ENCODE measurements at places on chromosomes 4 and X.

- H3K36me3 ChIP-seq: no peaks in the 10 kb centered on the region
- H3K27ac ChIP-seq: no peak overlapping the region
- peaks cover 2% of the 10 kb centered on the region for H3K4me1 ChIP-seq
- H3K4me3 ChIP-seq: no peak overlapping the region
- DNase-seq: peak; percentile 63
- no peaks in the 10 kb centered on the region for H3K27me3 ChIP-seq
These were observed 60.7 kb upstream of the ABCG2 start for GRCh38 chr4:88219099-88219498.

DNA sequence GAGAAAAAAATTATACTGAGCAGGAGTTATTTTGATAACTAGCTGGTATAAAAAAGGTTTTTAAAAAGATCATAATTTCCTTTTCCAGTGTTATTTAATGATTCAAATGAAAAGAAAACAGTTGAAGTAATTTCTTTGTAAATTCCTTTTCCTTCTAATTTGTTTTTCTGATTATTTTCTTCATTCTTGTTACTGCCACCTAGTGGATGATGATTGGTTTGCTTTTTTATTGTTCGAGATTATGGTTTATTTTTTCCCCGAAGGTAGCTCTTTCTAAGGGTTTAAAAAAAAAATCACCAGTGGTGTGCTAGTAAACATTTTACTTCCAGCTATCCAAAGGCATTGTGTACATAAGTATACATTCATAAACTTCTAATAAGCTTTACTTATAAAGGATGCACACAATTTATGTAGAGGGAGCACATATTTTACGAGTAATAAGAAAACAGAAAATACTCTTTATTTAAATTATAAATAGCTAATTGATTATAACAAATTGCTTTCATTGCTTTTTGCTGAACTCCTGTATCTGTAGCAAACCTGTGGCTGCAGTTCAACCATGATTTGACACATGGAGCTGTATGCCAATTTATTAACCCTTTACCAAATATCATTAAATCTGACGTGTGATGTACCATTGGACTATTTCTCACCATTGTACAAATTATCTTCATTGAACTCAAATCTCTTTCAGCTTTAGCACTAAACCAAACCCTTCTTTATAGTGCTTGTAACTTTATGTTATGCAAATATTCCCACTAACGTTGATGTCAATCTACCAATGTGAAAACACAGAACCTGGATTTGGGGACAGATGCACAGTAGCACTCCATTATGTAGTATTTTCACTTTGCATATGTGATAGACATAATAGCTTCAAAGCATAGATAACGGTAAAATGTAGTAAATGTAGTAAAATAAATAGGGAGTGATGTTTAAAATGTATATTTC lies 97.8 kb upstream of the ANK2 start:
- H3K36me3 ChIP-seq: no peaks in the 10 kb centered on the region
- H3K27me3 ChIP-seq: no peaks in the 10 kb centered on the region
- no peak overlapping the region for H3K4me3 ChIP-seq
- no peaks in the 10 kb centered on the region for H3K4me1 ChIP-seq
- peak; percentile 9 for DNase-seq

DNA sequence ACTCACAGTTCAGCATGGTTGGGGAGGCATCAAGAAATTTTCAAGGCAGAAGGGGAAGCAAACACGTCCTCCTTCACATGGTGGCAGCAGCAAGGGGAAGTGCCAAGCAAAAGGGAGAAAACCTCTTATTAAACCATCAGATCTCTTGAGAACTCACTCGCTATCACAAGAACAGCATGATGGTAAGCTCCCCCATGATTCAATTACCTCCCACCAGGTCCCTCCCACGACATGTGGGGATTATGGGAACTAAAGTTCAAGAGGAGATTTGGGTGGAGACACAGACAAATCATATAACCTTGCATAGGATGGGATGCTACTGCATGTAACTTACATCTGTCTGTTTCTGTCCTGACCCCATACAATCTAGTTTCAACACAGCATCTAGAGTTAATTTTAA lies 511.8 kb upstream of the ARX start:
- no peak overlapping the region for H3K4me3 ChIP-seq
- no peaks in the 10 kb centered on the region for H3K36me3 ChIP-seq
- no peaks in the 10 kb centered on the region for H3K4me1 ChIP-seq
- no peak overlapping the region for H3K27ac ChIP-seq
- no peak for DNase-seq
- no peaks in the 10 kb centered on the region for H3K27me3 ChIP-seq

DNA sequence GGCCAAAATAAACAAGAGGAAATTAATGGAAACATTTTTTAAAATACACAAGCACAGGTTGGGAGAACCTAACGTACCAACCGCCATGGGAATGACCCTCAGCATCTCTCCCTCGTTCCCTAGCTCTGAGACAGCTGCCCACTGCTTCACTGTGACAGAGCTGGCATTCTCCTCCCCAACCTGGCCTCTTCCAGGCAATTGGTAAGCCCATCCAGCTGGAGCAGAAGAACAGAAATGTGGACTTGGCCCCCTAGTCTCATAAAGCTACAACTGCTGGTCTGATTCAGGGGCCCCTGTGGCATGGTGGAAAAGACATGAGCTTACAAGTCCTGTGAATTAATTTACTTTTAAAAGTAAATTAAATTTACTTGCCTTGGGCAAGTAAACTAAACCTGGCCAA lies 245.1 kb downstream of the PTTG2 start:
- H3K27me3 ChIP-seq: no peaks in the 10 kb centered on the region
- DNase-seq: no peak
- H3K4me3 ChIP-seq: no peak overlapping the region

DNA sequence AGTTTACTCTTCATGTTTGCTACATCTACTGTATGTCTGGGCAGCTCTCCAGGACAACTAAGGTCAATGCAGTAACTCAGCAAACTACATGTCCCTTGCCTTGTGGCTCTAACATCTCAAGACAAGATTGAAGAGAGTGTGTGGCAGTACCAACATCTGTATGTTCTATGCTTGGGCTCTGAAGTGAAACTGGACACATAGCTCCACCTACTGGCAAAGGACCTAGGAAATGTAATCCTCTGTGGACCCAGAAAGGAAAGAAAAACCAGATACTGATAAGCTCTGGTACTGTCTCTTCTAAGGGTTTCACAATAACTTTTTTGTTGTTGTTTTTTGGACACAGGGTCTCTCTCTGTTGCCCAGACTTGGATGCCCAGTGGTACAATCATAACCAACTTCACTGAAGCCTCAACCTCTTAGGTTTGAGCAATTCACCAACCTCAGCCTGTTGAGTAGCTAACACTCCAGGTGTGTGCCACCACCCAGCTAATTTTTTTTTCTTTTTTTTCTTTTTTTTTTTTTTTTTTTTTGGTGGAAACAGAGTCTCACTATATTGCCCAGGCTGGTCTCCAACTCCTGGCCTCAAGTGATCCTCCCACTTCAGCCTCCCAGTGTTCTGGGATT lies 64.1 kb downstream of the QDPR start:
- H3K27me3 ChIP-seq: no peaks in the 10 kb centered on the region
- H3K4me3 ChIP-seq: no peak overlapping the region
- H3K27ac ChIP-seq: no peak overlapping the region
- H3K36me3 ChIP-seq: no peaks in the 10 kb centered on the region
- H3K4me1 ChIP-seq: no peaks in the 10 kb centered on the region

- no peak for DNase-seq
- no peaks in the 10 kb centered on the region for H3K36me3 ChIP-seq
- no peaks in the 10 kb centered on the region for H3K4me1 ChIP-seq
These were observed 205.6 kb upstream of the EOLA2 start for GRCh38 chrX:150143721-150144440.

DNA sequence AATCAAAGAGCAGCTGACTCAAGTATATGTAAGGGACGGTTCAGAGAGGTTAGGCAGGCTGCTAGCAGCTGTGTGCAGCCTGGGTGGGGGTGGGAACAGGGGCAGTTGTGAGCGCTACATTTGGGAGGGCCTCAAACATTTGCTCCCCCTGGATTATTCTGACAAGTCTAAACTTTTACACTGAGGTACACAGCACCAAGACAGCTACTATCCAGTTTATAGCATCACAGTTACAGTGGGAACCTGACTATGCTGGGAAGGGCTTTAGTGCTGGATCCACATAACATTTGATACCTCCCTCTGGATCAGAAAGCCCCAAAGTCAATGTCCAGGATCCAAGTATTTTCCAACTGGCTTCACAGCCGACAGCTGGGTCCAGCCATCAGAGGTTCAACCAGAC lies 55.8 kb upstream of the GIMD1 start:
- no peaks in the 10 kb centered on the region for H3K27me3 ChIP-seq
- H3K27ac ChIP-seq: no peak overlapping the region
- no peaks in the 10 kb centered on the region for H3K4me1 ChIP-seq
- H3K4me3 ChIP-seq: no peak overlapping the region
- H3K36me3 ChIP-seq: no peaks in the 10 kb centered on the region
- no peak for DNase-seq

- no peak overlapping the region for H3K4me3 ChIP-seq
- no peak for DNase-seq
- H3K36me3 ChIP-seq: no peaks in the 10 kb centered on the region
- H3K27ac ChIP-seq: no peak overlapping the region
- H3K4me1 ChIP-seq: no peaks in the 10 kb centered on the region
These were observed 235.9 kb downstream of the SHOX start for GRCh38 chrX:866441-866990.

GRCh38 chrX:39675619-39676018 lies 422.1 kb downstream of the BCOR start:
- peaks cover 3% of the 10 kb centered on the region for H3K4me1 ChIP-seq
- H3K27me3 ChIP-seq: no peaks in the 10 kb centered on the region
- no peak for DNase-seq
- H3K27ac ChIP-seq: no peak overlapping the region

DNA sequence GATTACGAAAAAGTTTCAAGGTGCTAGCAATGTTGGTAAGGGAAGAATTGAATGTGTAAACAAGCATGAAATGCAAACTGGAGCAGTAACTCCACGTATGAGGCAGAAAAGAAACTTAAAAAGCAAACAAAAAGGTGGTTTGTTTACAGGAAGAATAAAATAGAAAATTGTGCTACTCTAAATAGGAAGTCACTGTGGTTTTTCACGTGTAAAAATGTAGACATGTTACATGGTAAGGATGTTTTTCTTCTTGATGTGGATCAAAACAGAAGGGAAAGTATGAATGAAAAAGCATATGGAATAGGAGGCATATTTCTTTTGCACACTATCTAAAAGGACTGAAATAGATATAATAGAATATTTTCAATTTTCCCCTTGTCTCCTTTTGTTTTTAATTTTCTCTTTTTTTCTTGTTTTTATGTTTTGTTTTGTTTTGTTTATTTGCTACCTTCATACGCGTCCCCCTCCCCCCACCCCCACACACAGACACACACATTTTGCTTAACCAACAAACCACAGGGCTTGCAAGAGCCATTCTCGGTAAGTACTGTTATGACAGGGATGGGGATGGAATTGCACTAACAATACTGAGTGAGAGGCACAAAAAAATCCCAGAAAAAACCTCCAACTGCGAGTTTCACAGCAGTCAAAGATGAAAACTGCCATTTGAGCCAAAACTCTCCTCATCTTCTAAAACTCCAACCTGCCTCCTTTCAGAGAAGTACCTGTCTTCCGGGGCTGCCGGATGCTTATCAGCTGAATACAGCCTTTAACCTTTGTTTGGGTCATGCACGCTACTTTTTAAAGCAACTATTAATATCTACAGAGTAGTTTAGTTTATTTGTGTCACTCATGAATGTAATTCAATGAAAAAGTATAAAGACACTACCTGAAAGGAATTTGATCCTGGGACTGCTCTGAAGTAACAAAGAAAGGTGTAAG lies 135.8 kb downstream of the IL15 start:
- H3K4me1 ChIP-seq: no peaks in the 10 kb centered on the region
- no peak overlapping the region for H3K4me3 ChIP-seq
- H3K27ac ChIP-seq: no peak overlapping the region
- H3K27me3 ChIP-seq: no peaks in the 10 kb centered on the region

GRCh38 chrX:40303256-40304077 lies 205.7 kb upstream of the BCOR start:
- H3K36me3 ChIP-seq: no peaks in the 10 kb centered on the region
- H3K4me3 ChIP-seq: no peak overlapping the region
- H3K27ac ChIP-seq: no peak overlapping the region
- H3K27me3 ChIP-seq: no peaks in the 10 kb centered on the region
- H3K4me1 ChIP-seq: peaks cover 3% of the 10 kb centered on the region

GRCh38 chr4:57405359-57405758 lies 295.2 kb upstream of the IGFBP7 start:
- no peaks in the 10 kb centered on the region for H3K36me3 ChIP-seq
- H3K27ac ChIP-seq: no peak overlapping the region
- H3K4me1 ChIP-seq: no peaks in the 10 kb centered on the region
- no peaks in the 10 kb centered on the region for H3K27me3 ChIP-seq

DNA sequence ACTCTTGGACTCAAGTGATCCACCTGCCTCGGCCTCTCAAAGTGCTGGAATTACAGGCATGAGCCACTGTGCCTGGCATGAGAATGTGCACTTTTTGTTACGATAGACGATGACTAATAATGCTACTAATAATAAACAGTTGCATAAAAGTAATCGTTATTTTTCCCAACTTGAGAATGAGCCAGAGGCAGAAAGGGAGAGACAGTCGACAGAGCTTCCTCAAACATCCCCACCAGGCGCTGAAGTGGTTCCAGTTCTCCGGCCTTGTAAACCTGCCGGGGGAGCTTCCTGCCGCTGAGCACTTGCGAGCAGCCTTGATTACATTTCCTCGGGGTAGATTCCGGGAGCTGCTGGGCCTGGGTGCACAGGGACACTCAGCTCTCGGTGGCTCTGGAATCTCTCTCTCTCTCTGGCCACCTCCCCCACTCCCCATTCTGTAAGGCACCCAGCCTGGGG lies 8.9 kb upstream of the HTRA3 start:
- no peak for DNase-seq
- no peaks in the 10 kb centered on the region for H3K4me1 ChIP-seq
- H3K27me3 ChIP-seq: peaks cover 2% of the 10 kb centered on the region
- H3K36me3 ChIP-seq: no peaks in the 10 kb centered on the region

GRCh38 chr4:114512595-114513295 lies 85.9 kb upstream of the UGT8 start:
- H3K4me1 ChIP-seq: no peaks in the 10 kb centered on the region
- H3K27ac ChIP-seq: no peak overlapping the region
- no peaks in the 10 kb centered on the region for H3K36me3 ChIP-seq
- DNase-seq: peak; percentile 48
- H3K4me3 ChIP-seq: no peak overlapping the region
